CD4-positive, alpha-beta T cell (primary cell): ENCODE measurements at places on chromosomes 12 and 14. TPM values are rescaled to one million over a fixed set of nuclear protein-coding genes. Genes with fewer than 3 reads are reported as not detected.

TUNAR gene
- not detected for total RNA-seq

ACACB gene
- 32.2 TPM for total RNA-seq

ASIC1 gene
- total RNA-seq, result 2.8 TPM

SIRT4 gene
- total RNA-seq, result not detected

ALX1 gene
- total RNA-seq, result not detected

CRIP1 gene
- total RNA-seq, result 258 TPM

CLEC14A gene
- total RNA-seq, result not detected

SPATA7 gene
- total RNA-seq, result 1.2 TPM

PROX2 gene
- total RNA-seq, result 0.25 TPM

HOXC5 gene
- not detected for total RNA-seq

NEDD1 gene
- total RNA-seq, result 25.3 TPM

ADAMTS20 gene
- not detected for total RNA-seq

SIX4 gene
- not detected for total RNA-seq

DNA sequence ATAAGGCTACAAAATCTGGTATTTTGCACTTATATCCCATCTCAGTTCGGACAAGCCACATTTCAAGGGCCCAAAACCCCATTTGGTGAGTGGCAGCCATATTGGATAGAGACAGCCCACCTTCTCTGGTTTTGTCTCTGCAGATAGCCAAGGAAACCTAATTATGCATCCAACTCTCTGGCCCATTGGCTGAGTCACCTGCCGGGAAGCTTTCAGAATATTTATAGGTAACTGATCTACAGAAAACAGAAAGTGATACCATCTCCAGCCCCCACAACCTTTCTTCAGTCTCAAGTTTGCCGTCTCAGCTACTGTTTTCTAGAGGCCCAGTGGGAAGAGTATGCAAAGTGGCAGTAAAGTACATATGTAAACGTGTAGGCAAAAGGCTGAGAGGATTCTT is 33.7 kb upstream of the PPP1CC start:
- H3K27me3 ChIP-seq, result no peaks in the 10 kb centered on the region
- H3K4me1 ChIP-seq, result peaks cover 53% of the 10 kb centered on the region
- no peaks in the 10 kb centered on the region for H3K36me3 ChIP-seq
- H3K4me3 ChIP-seq, result no peak overlapping the region

DNA sequence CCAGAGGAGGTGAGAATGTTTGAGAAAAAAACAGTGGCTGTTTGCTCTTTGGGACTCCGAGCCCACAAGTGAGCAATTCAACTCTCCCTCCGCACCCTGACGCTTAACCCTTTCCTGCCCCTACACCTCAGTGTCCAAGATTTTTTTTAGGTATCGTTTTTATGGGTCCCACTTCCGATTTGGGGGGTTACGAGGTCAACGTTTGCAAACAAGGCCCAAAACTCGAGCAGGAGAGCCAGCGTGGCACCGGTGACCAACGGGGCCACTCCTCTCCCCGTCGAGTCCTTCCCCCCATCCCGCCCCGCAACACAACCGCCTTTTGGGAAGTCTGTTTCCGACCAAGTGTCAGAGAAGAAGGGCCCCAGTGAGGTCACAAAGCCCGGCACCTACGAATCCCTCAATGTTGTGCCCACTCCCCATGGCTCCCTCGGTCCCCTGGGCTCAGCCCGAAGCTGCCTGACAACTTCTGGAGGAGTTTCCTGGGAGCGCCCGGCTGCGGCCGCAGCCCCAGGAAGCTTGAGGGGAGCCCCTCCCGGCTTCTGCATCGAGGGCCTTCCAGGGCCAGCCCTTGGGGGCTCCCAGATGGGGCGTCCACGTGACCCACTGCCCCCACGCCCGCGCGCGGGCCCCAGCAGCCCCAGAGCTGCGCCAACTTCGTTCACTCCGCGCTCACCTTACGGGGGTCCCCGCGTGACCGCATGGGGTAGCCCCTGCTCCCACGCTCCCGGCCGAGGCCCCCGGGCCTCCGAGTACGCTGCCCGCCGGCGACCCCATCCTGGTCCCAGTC is 1.2 kb downstream of the CDK2AP1 start:
- H3K4me1 ChIP-seq, result peaks cover 38% of the 10 kb centered on the region
- DNase-seq, result no peak
- no peaks in the 10 kb centered on the region for H3K27me3 ChIP-seq
- peak overlapping the region; percentile 41 for H3K4me3 ChIP-seq
- no peak overlapping the region for H3K27ac ChIP-seq
- H3K36me3 ChIP-seq, result no peaks in the 10 kb centered on the region

DNA sequence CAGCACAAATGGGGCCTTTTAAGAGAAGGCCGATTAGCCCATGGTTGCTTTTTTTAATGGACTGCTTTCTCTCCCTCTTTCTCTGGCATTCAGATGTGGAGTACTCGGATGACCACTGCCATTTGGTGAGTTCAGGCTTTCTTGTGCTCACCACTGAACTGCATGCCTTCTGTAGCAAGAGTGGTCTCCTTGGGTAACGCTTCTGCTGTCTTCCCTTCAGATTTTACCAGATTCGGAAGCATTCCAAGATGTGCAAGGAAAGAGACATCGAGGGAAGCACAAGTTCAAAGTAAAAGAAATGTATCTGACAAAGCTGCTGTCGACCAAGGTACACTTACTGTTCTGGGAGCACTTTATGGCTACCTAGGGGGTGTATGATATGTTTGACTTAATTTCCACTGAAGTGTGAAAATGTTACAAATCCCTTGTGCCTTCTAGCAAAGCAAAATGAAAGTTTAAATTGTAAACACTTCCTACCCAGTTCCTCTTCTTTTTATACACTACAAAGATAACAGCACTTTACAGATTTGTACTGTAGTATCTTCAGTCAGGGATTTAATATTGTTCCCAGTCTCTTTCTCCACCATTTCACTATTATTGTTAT is 148.8 kb downstream of the PLXNC1 start:
- H3K4me3 ChIP-seq, result no peak overlapping the region
- no peaks in the 10 kb centered on the region for H3K27me3 ChIP-seq
- no peak overlapping the region for H3K27ac ChIP-seq
- H3K4me1 ChIP-seq, result no peaks in the 10 kb centered on the region

DNA sequence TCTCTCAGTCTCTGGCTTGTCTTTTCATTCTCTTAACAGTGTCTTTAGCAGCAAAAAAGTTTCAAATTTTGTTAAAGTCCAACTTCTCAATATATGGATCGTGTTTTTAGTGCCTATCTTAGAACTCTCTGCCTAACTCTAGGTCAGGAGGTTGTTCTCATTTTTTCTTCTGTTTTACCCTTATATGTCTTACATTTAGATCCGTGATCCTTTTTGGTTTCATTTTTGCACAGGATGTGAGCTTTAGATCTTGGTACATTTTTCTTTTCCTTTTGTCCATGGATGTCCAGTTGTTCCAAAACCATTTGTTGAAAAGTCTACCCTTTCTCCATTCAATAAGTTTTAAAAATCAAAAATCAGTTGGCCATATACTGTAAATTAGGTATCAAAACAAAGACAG is 6.8 kb downstream of the VRK1 start:
- H3K4me1 ChIP-seq, result no peaks in the 10 kb centered on the region
- DNase-seq, result no peak
- H3K27me3 ChIP-seq, result no peaks in the 10 kb centered on the region
- H3K4me3 ChIP-seq, result no peak overlapping the region

- no peaks in the 10 kb centered on the region for H3K27me3 ChIP-seq
- no peak overlapping the region for H3K27ac ChIP-seq
- H3K36me3 ChIP-seq, result peaks cover 14% of the 10 kb centered on the region
Measured at GRCh38 chr14:95527387-95528002, 7.4 kb upstream of the GLRX5 start.

GRCh38 chr12:70590051-70590450 is 47.2 kb downstream of the PTPRB start:
- no peaks in the 10 kb centered on the region for H3K4me1 ChIP-seq
- no peak overlapping the region for H3K27ac ChIP-seq
- H3K4me3 ChIP-seq, result no peak overlapping the region
- peaks cover 5% of the 10 kb centered on the region for H3K27me3 ChIP-seq
- H3K36me3 ChIP-seq, result no peaks in the 10 kb centered on the region
- DNase-seq, result peak; percentile 24

DNA sequence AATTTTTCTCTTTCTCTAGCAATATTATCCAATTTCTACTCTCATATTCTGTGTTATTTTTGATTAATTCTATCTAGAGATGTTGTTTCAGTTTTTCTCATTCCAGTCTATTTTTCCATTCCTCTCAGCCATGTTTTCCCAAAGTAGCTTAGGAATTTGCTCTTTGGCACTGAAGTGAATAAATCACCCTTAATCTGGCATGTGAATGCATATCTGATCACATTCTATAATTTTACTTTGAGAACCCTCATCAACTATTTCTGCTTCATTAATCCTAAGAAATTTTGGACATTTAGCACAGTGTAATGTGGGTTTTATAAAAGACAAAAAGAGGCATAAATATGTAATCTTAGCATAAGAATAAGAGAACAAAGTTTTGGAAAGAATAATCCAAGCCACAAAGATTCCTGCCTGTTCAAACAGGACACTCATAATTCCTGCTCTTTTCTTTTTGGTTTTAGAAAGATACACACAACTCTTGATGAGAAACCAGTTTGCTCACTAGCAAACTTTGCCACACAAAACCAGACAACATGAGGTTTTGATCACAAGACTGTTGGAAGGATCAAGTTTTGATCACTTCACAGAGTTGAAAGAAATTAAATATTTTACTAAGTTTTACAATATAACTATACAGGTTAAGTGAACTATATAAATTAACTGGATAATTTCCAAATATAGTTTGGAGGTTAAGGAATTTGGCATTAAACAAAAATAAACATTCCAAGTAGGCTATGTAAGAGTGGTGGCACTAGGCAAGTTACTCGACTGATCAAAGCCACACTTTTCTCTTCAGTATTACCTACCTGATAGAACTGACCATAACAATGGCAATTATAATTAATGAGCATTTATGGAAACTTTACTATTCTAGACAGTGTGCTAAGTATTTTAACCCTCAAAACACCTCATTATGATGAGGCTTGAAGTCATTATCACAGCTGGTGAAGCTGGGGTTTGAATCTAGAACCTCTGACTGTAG is 226.6 kb upstream of the TMTC1 start:
- no peaks in the 10 kb centered on the region for H3K36me3 ChIP-seq
- no peak overlapping the region for H3K27ac ChIP-seq
- H3K4me3 ChIP-seq, result no peak overlapping the region
- no peaks in the 10 kb centered on the region for H3K27me3 ChIP-seq
- DNase-seq, result no peak
- H3K4me1 ChIP-seq, result no peaks in the 10 kb centered on the region

- no peaks in the 10 kb centered on the region for H3K4me1 ChIP-seq
- H3K27ac ChIP-seq, result no peak overlapping the region
- H3K27me3 ChIP-seq, result no peaks in the 10 kb centered on the region
- DNase-seq, result no peak
- H3K36me3 ChIP-seq, result no peaks in the 10 kb centered on the region
Measured at GRCh38 chr12:26798023-26798422, 35.0 kb downstream of the ITPR2 start.

GRCh38 chr12:59401862-59402261 is 194.0 kb upstream of the SLC16A7 start:
- H3K4me1 ChIP-seq, result no peaks in the 10 kb centered on the region
- no peak overlapping the region for H3K4me3 ChIP-seq
- no peak overlapping the region for H3K27ac ChIP-seq
- no peaks in the 10 kb centered on the region for H3K27me3 ChIP-seq
- H3K36me3 ChIP-seq, result no peaks in the 10 kb centered on the region

DNA sequence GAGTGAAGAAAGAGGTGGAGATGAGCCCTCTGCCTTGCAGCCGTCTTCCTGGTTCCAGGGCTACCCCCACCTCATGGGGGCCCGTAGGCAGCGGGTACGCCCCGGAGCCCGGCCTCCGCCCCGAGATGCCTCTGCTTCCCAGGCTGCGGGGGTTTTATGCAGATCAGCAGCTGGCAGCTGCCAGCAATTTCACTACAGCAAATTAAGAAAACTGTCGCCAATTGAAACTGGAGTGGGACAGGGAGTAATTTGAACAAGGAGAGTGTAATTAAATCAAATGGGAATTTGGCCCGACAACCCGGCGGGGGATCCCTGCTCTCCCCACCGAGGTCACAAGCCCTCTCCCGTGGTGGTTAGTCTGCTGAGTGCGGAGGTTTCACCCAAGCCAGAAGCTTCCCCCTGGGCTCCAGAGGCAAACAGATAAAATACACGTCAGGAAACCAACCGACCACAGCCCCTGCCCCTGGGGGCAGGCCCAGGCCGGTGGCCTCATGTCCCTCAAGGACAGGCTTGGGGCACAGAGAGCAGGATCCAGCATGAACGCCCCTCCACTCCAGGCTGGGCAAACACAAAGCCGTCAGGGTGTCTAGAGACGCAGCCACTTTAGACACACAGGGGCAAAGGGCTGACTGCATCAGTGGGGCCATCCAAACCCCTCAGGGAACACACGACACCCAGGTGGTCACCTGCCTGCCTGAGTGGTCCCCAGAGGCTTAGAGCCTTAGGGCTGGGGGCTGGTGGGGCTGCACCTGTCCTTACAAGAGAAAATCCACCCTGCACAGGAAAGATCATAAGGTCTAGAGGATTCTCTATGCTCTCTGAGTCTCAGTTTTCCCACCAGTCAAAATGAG is 53.8 kb downstream of the TESC start:
- no peak overlapping the region for H3K4me3 ChIP-seq
- H3K36me3 ChIP-seq, result no peaks in the 10 kb centered on the region
- no peak for DNase-seq
- H3K27ac ChIP-seq, result no peak overlapping the region

DNA sequence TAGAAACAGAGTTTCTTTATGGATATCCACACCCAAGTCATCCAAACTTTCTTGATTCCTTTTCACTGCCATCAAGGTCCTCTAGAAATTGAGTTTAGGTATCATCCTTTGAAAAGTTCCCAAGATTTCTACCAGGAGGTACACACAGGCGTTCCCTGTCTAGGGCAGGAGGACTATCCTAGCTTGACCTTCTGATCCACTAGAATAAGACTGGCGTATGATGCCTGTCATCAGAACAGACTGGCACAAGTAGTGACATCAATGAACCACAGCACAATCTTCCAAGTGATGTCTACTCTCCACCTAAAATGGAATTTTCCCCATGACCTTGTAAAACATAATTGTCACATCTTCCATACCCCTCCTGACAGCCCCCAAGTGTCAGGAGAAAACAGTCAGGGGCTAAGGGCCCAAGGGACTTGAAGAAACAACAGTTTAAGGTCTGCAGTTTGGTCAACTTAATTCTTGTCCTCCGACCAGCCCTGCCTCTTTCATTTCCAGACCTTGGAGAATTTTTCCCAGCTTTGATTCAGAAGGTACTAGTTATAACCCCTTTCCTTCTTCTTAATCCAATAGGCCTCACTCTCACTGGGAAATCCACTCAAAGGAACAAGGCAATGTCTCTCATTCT is 100.7 kb upstream of the FKBP4 start:
- H3K4me1 ChIP-seq, result peaks cover 31% of the 10 kb centered on the region
- no peaks in the 10 kb centered on the region for H3K36me3 ChIP-seq
- no peak for DNase-seq
